ENCODE measurements at places on chromosomes 2 and 18.

DNA sequence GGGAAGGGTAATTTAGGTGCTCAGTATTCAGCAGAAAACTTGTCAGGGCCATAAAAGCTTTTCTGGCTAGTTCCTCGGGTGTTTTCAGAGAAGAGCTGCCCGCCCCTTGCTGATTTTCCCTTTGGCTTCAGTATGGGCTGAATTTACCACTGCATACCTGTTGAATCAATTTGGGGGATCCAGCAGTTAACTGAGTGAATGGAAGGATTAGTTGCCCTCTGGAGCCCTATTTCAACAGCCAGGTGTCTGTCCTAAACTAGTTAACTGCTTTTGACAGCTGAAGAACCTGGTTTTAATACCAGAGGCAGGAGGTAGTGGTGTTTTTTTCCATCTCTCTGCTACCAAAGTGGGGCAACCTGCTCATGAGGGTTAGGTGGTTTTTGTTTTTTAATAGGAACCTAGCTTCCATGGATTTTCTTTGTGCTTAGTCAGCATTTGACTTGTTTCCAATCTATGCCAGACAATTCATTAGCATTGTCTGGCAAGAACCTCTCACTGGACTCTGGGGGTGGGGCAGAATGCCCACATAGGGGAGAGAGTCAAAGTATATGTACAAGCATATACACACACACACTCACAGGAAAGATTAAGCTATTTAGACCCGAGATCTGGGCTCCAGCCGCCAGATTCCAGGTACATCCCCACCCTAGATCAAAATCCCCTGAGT lies 166.5 kb upstream of the SIX3 start:
- no peak for DNase-seq

DNA sequence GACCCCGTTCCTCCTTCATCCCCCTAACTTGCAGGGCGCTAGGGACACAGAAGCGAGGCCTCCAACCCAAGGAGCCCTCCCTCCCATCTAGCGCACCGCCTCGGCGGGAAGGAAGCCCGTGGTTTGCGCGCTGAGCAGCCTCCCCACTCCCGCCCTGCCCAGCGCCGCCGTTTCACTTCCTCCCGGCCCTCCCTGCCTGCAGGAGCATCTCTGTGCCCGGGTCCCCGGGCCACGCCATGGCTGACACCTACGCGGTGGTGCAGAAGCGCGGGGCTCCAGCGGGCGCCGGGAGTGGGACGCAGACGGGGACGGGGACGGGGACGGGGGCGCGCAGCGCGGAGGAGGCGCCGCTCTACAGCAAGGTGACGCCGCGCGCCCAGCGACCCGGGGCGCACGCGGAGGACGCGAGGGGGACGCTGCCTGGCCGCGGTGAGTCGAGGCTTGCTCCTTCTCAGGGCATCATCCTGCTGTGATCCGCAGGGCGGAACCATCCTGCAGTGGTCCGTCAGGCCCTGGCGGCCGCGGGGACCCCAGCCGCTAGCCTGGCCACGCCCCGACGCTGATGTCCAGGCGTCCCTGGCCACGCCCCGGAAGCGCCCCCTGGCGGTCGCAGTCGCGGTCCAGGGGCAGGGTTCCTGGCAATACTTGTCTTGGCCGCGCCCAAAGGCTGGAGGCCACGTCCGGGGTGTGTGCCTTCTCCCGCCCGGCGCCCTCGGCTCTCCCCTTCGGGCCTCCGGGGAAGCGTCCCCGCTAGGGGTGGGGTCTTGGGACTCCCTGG lies 16.4 kb downstream of the PTPN18 start:
- DNase-seq, result peak; percentile 47

DNA sequence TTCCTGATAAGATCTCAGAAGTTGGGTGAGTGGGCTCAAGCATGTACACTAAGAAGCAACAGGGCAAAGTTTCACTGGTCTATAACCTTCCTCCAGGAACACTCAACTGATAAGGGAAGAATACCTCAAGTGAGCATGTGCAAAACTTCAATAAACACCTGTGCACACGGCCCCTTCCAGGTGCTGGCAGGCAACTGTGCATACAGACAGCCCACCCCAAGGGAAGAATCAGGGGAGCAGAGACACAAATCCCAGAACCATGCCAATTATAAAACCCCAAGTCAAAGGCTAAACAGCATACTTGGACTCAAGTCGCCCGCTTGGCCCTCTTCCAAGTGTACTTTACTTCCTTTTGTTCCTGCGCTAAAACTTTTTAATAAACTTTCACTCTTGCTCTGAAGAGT lies 85.9 kb upstream of the RTN4 start:
- no peak for DNase-seq

- no peak for DNase-seq
These were observed 13.1 kb downstream of the METAP1D start for GRCh38 chr2:172012677-172013391.

DNA sequence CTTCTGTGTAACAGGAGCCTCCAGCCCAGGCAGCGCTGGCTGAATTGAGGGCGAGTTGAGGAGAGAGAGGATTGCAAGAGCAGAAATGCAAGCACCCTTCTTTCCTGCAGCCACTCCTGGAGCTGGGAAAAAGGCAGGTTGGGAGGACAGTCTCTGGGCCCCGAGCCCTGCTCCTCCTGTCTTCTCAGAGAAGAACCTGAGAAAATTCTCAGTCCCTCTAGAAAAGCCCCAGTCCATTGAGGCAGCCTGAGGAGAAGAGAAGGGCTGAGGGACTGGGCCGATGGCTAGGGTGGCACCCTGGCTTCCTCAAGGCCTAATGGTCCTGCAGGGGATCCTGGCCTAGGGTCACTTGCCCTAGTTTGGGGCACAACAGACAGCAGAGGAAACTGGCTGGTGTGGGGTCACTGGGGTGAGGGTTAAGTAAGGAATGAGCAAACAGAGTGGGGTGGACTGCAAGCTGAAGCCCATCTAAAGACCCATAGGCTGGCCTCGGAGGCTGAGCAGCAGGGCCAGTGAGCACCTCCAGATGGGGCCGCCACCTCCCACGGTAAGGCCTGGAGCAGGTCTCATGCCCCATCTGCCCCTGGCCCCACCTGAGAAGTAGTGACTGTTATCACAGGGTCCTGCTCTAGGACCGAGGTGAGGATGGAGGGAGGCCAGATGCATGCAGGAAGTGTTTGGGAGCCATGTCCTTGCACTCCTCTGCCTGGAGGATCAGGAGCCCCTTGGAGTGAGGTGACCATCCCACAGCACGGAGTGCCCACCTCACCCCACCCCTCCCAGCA lies 12.4 kb downstream of the CIB4 start:
- no peak for DNase-seq

- DNase-seq, result no peak
These were observed 978.1 kb upstream of the CDH2 start for GRCh38 chr18:29154758-29155725.

DNA sequence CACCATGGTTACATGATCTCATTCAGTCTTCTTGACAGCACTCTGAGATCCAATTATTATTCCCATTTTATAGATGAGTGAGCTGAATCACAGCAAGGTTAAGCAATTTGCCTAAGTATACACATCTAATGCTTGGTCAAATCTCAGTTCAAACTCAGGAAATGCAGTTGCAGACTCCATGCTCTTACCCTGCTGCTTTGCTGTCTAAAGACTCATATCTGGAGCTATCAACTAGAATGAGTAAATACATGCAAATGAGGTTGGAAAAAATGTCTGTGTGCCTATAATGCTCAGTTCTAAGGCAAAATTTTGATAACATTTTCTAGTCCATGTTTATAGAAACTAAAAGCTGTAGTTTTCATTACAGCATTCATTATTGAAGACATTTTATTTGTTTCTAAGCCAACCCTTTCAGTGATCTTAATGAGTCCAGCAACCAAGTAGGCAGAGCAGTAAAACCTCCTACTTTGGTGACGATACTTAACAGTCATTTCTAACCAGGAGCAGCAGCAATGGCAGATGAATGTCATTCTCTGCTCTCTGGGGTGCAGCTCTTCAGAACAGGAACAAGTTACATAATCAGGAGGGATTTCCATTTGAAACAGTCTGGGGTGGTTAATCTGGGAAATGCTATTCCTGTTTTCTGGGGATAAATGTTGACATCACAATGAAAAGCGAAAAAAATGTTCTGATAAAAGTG lies 396.8 kb upstream of the UBE2E3 start:
- DNase-seq, result no peak

GRCh38 chr2:33321236-33321771 lies 155.1 kb upstream of the RASGRP3 start:
- no peak for DNase-seq

DNA sequence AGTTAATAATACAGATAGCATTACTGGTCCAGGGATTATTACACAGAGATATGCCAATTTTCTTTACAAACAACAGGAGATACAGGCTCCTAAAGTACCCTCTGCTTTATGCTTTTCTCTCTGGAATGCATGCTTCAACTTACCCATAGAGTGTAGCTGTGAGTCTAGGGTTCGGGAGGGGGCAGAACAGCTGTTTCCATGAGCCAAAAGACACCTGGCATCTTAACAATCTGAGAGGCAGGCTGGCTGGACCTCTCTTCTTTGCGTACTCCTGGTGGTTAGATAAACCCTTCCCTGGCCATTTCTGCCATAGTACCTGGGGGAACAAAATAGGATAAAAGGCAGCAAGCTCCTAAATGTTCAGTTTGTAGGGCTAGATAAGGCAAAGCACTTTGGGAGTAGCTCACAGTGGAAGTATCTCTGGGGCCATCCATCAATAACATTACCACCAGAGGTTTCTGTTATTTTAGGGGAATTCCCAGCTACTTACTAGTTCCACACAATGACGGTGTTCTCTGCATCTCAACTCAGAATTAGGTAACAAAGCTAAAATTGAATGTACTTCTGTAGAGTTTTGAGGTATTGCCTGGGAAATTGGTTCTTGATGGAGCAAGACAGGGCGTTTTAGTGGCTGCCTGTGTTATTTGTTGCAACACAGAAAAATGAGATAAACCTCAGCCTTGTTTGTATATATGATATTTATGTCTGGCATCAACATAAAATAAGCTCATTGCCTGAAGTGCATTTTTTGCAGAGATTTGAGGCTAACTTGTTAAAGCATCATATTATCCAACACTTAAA lies 6.2 kb upstream of the CCDC85A start:
- DNase-seq, result no peak

- no peak for DNase-seq
These were observed 5.7 kb upstream of the SP100 start for GRCh38 chr2:230410263-230410662.

DNA sequence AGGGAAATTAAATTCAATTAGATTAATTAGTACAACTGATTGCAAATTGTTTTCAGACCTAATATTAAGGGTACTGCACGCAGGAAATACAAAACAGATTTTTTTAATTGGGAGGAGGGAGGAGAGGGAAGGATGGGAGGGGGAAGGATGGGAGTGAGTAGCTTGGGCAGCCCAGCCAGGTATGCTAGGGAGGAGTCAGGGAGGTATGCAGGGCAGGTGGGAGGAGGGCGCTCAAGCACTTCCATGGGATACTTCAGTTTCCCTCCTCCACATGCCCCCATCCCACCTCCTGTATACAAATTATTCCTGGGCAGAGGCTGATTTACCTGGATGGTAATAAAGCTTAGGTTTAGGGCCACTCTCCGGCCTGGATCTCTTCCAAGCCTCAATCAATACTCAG lies 76.6 kb upstream of the CAPN13 start:
- no peak for DNase-seq

GRCh38 chr2:190343536-190344275 lies at the start of gene INPP1:
TSS of gene INPP1 (plus strand) at chr2:190343589. CDS start at chr2:190360103, 16,514 bp downstream.
- peak; percentile 14 for DNase-seq

GRCh38 chr2:229089776-229090175 lies 181.3 kb downstream of the PID1 start:
- no peak for DNase-seq

- no peak for DNase-seq
These were observed 466.6 kb downstream of the GALR1 start for GRCh38 chr18:77716282-77716681.

GRCh38 chr2:69184224-69184623 lies 171.2 kb downstream of the ANTXR1 start:
- no peak for DNase-seq

DNA sequence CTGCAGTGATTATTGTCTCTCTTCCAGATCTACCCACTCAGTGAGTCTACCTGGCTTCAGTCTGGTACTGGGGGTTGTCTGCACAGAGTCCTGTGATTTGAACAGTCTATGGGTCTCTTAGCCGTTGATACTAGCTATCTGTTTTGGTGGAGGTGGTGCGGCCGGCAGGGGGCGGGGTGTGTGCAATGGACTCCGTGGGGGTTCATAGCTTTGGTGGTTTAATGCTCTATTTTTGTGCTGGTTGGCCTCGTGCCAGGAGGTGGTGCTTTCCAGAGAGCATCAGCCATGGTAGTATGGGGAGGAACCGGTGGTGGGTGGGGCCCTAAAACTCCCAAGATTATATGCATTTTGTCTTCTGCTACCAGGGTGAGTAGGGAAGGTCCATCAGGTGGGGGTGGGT lies 1120.1 kb upstream of the FAM98A start:
- DNase-seq, result no peak

- no peak for DNase-seq
These were observed 104.5 kb upstream of the CDH2 start for GRCh38 chr18:28281400-28281799.

- no peak for DNase-seq
These were observed 284.7 kb upstream of the RAB12 start for GRCh38 chr18:8324343-8325065.

- DNase-seq, result no peak
These were observed 206.5 kb downstream of the PRKCE start for GRCh38 chr2:45857867-45858520.

DNA sequence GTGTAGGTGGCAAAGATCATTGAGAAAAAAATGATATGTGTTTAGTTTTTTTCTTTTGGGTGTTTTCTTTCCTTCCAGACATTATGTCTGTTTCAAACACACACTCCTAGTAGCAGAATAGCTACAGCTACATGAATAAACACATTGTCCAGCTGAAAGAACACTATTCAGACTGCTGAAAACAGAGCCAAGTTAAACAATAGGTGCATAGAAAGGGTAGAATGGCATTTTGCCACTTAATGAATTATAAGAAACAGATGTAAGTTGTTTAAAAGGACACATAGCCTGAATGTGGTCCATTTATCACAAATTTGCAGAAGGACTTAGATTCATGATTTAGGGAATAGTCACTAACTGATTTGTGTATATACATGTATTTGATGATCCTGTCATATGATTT lies 20.1 kb downstream of the CTLA4 start:
- DNase-seq, result no peak

DNA sequence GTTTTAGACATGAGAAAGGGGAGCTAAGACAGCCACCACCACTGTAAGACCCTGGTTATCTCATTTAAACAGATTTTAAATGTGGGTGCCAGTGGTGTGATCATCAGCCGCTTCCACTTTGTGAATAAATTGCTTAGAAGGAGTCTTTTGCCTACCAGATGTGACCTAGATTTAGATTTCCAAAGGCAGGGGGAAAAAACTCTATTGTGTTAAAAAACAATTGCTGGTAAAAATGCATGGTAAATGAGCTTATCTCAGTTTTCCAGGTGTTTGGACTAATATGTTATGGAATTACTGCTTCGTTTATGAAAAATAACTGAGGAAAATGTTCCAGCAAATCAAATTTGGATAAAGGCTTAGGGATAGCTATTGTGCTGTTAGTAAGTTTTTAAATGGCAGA lies 466.3 kb upstream of the RAB12 start:
- no peak for DNase-seq

Measured in T follicular helper cell (primary cell).